ENCODE measurements at places on chromosomes 4 and X.

- no peak for DNase-seq
Measured at GRCh38 chr4:58163156-58163555, 1053.0 kb upstream of the IGFBP7 start.

- no peak for DNase-seq
Measured at GRCh38 chr4:177975315-177975987, 533.2 kb upstream of the AGA start.

GRCh38 chr4:20666012-20666860 lies 34.0 kb upstream of the PACRGL start:
- DNase-seq, result no peak

- no peak for DNase-seq
Measured at GRCh38 chr4:744212-744841, 38.7 kb downstream of the PCGF3 start.

DNA sequence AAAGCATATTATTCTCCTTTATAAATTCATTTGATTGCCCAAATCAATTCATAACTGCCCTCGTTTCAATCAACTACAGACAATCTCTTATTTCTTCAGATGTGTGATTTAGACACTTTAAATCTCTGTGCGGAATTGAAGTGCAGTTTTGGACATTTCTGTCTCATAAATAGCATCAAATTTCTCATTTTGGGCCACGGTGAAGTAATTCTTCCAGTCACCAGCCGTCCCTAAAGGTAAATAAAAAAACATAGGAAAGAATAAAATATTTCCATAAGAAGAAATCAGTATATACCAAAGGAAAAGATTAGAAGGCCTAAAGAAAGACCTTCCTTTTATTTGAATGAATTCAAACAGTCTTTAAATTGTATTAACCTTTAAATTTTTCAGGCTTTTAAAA lies 33.4 kb downstream of the SULT1B1 start:
- no peak for DNase-seq

DNA sequence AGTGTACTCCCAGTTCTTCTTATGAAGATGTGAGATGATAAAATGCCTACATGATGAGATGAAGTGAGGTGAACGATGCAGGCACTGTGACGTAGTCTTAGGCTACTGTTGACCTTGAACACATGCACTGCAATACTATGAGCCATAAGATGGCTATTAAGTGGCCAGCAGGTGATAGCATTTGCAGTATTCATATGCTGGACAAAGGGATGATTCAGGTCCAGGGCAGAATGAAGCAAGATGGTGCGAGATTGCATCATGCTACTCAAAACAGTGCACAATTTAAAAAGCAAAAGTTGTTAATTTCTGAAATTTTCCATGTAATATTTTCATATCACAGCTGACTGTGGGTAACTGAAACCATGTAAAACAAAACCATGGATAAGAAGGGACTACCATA lies 781.4 kb downstream of the PCDH18 start:
- no peak for DNase-seq

DNA sequence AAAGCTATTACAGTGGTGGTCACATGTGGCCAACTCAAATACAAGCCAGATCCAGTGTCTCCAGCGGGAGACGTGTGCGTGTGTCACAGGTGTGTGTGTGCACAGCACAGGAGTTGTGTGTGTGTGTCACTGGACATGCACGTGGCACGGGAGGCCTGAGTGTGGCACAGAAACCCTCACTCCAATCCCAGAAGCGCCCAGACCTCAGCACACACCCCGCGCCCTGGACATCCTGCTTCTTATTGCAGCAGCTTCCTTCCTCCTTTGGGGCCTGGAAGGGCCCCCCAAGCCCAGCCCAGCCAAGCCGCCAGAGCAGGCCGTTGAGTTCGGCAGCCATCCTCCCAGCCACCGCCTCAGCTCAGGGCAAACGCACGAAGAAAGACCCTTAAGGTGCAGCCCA lies 37.9 kb downstream of the ACOX3 start:
- no peak for DNase-seq

- DNase-seq, result no peak
Measured at GRCh38 chrX:120428309-120428708, 40.8 kb downstream of the LAMP2 start.

GRCh38 chr4:174278467-174278866 lies 5.0 kb downstream of the FBXO8 start:
- DNase-seq, result no peak

- no peak for DNase-seq
Measured at GRCh38 chr4:184261246-184261645, 43.6 kb upstream of the ENPP6 start.

- DNase-seq, result no peak
Measured at GRCh38 chr4:148850257-148850995, 408.2 kb upstream of the NR3C2 start.

DNA sequence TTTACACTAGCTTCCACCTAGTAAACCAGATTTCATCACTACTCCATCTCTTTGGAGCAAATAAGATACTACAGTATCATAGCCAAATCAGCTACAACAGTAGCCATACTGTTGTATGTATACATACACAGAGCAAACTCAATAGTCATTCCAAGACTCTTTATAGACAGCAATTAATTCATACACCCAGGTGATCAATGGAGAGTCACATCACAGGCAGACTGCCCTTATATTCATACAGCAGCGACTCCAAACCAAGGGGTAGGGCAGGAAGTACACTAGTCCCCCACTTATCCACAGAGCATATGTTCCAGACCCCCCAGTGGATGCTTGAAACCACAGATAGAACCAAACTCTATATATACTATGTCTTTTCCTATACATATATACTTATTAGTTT lies 76.6 kb downstream of the FBXW7 start:
- no peak for DNase-seq

DNA sequence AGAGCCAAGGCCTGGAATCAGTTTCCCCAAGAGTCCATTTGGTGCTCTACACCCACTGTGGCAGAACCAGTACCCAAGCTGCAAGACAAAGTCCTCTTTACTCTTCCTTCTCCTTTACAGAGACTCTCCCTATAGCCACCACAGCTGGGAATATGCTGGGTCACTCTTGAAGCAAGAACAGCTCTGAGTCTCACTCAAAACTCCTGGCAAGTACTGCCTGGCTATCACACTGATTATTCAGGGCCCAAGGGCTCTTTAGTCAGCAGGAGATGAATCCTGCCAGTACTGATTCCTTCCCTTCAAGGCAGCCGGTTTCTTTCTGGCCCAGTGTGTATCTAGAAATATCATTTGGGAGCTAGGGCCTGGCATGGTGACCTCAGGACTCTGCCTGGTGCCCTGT lies 130.9 kb downstream of the AR start:
- no peak for DNase-seq

- no peak for DNase-seq
Measured at GRCh38 chrX:85666471-85666870, 287.0 kb upstream of the POF1B start.

GRCh38 chrX:22959204-22959920 lies 40.4 kb upstream of the DDX53 start:
- DNase-seq, result no peak

- DNase-seq, result no peak
Measured at GRCh38 chr4:56251556-56251955, 135.7 kb downstream of the AASDH start.

- no peak for DNase-seq
Measured at GRCh38 chr4:73347497-73347896, 56.6 kb upstream of the ALB start.

- DNase-seq, result no peak
Measured at GRCh38 chr4:78939667-78940008, 400 bp upstream of the PAQR3 start.

- DNase-seq, result no peak
Measured at GRCh38 chr4:165194368-165194767, 13.0 kb upstream of the KLHL2 start.

GRCh38 chr4:44160776-44161367 lies 287.7 kb downstream of the KCTD8 start:
- no peak for DNase-seq

DNA sequence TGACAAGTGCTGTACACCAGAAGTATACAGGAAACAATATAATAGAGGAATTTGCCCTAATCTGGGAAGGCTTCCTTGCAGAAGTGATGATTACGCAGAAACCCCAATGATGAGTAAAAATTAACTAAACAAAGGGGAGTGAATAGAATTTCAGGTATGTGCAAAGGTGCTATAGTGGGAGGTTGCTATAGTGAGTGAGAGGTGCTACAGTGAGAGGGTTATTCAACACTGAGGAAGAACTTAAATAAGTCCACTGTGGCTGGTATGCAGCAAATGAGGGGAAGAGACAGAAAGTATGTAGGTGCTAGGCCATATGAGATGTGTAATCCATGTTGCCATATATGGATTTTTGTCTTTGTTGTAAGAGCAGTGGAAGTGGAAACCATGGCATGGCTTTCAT lies 69.5 kb downstream of the TRIM2 start:
- no peak for DNase-seq

DNA sequence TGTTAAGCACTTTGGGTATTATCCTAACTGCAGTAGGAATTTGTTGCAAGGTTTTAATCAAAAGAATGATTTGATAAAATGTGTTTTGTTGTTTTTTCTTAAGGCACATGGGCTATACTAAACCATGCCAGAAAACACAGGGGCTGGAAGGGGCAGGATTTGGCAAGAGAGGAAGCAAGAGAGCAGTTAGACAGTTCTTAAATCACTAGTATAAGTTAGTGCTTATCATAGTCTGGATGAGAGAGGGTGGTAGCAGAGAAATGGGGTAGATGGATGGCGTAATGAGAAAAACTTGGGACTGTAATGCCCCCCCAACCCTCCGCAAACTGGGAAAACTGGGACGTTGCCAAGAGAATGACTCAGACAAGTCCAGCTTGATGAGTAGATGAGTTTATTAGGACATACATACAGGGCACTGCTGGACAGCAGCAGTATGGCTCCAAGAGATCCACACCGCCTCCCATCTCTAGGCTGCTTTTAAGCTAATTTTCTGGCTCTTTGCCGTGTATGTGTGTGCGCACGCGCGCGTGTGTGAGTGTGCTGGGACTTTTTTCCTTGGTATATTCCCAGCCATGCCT lies 151.5 kb downstream of the PDLIM5 start:
- DNase-seq, result no peak

DNA sequence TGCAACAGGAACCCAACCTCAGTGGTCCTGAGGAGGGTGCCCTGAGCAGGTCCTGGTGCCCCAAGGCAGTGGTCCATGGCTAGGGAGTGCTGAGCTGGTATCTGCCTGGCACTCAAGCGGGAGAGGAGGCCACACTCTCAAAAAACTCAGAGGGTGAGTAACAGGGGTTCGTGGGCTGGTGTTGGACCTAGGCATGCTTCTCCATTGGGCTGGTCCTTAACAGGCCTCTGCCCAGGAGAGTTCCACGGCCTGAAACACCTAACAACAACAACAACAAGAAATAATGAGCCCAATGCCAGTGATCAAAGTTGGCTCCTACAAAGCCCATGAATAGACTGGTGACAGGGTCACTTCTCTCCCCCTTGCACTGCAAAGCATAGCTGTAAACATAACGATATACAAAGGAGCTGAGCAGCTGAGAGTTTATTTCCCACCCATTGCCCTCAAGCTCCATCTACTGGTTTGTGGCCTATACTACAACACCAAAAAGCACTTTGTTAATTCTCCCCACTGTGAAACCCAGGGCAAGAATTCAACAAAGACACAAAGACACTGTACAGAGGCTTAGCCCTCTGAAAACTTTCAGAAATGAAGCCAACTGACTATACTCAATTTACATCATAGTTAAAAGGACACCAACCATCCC lies 736.1 kb upstream of the ADGRL3 start:
- no peak for DNase-seq

GRCh38 chrX:71911731-71912050 lies 1.0 kb downstream of the NHSL2 start:
- DNase-seq, result no peak

DNA sequence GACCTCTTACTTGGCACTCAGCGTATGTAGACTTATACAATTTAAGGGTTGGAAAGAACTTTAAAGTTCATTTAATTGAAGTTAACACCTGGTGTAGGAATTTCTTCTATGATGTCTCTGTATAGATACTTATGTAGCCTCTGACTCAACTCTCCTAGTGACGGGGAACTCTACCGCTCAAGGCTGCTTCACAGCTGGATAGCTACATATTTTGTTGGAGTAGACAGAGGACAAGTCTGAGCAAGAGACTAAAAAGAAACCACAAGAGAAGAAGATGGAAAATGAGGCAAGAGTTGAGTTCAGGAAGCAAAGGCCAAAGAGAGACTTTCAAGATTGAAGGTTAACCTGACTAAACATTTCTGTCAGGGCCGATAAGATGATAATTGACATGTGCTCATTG lies 52.6 kb downstream of the GPR50 start:
- DNase-seq, result no peak

- no peak for DNase-seq
Measured at GRCh38 chr4:121139533-121140222, 24.4 kb downstream of the TNIP3 start.

DNA sequence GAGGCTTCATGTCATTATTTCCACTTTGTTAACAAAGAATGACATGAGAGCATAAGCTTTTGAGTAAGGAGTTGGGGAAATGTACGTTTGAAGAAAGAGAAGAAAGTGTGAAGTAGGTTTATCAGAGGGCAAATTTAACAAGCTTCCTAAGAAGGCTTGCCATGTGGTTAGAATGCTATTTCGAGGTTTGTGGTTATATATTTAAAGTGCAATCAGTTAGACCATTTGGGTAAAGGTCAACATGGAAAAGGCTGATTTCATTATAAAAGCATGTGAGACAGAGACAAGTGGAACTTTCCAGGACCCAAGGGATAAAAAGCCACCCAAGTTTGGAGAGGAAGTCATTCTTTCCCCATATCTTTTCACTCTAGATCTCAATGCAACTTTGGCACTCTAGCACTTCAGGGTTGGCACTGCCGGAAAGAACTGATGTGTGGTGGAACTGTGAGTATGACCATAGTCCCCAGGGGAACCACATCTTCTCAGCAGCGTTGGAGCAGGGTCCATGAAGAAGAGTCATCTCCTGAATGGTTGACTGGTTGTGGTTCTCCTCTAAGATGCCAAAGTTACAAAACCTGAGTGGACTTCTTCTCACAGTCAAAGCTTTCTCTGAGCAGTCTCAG lies 529.9 kb downstream of the MID1IP1 start:
- no peak for DNase-seq

DNA sequence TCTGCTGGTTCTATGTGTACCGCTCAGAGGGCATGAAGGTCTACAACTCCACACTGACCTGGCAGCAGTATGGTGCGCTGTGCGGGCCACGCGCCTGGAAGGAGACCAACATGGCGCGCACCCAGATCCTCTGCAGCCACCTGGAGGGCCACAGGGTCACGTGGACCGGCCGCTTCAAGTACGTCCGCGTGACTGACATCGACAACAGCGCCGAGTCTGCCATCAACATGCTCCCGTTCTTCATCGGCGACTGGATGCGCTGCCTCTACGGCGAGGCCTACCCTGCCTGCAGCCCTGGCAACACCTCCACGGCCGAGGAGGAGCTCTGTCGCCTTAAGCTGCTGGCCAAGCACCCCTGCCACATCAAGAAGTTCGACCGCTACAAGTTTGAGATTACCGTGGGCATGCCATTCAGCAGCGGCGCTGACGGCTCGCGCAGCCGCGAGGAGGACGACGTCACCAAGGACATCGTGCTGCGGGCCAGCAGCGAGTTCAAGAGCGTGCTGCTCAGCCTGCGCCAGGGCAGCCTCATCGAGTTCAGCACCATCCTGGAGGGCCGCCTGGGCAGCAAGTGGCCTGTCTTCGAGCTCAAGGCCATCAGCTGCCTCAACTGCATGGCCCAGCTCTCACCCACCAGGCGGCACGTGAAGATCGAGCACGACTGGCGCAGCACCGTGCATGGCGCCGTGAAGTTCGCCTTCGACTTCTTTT lies 32.2 kb downstream of the WFS1 start:
- no peak for DNase-seq

- no peak for DNase-seq
Measured at GRCh38 chr4:40831146-40831907, 81.6 kb downstream of the NSUN7 start.

- no peak for DNase-seq
Measured at GRCh38 chrX:120999413-120999812, 13.9 kb upstream of the CT47A1 start.

- DNase-seq, result no peak
Measured at GRCh38 chrX:15269120-15269519, 763 bp downstream of the ASB9 start.

Measured in activated T-helper 1 cell treated with Interleukin-2 at 50 U/mL for 16 hours (primary cell).